ENCODE measurements at places on chromosomes 1 and 21.

DNA sequence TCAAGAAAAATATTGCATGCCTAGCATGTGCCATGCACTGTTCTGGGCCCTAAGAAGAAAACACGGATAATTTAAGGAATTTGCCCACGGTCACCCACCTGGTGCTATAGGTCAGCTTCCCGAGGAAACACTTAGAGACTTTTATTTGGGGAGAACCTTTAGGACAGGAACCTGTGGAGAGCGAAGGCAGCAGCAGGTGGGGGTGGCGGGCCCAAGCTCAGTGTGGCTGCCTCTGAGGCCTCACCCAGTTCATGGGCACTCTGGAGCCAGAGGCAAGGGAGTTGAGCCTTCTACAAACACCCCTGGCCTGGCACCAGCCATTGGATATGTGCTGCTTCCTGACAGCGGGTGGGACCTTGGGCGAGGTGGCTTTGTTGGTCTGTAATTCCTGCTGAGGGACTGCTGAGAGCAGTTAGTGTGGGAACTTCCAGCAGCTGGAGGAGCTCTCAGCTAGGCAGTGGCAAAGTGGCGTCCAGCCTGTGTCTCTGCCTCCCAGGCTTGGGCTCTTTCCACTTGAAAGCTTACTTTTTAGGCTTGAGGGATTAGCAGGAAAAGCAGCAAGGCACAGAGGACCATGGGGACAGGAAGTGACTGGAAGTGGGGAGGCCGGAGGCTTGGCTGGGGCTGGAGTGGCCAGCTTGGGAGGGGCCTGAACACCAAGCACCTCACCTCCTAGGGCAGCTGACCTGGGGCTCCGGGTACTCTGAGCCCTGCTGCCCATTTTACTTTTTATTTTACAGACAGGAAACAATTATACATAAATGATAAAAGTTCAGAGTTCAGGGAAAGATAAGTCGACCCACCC lies 19.1 kb downstream of the MRPL37 start:
- no peak for DNase-seq

GRCh38 chr1:204670152-204670927 lies 15.2 kb downstream of the LRRN2 start:
- no peak for DNase-seq

DNA sequence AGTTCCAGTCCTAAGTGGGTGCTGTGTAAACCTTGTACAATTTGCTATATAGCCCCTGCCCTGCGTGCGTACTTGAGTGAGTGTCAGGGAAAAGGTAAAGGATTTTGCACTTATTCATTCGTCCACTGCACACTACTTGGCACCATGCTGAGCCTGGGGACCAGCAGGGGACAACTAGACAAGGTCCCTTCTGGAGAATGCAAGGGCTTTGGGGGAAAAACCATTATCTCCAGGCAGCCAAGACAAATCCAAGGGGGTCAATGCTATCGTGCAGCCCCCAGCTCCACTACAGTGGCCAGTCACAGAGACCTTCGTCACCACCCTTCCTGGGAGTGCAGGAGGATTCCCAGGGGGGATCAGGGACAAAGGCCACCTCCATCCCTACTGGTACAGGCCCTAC lies 39.7 kb downstream of the MATN1 start:
- DNase-seq: no peak

GRCh38 chr21:42200906-42201614 lies 17.9 kb upstream of the ABCG1 start:
- no peak for DNase-seq

- DNase-seq: no peak
Observed at GRCh38 chr1:118185084-118185832, at the start of gene SPAG17. TSS of gene SPAG17 (minus strand) at chr1:118185228. CDS start at chr1:118185157, 71 bp downstream.

- no peak for DNase-seq
Observed at GRCh38 chr1:231442735-231443134, 20.6 kb upstream of the EGLN1 start.

- no peak for DNase-seq
Observed at GRCh38 chr21:18524097-18524880, 120.7 kb upstream of the TMPRSS15 start.

GRCh38 chr21:44461005-44461404 lies 5.7 kb downstream of the LRRC3 start:
- DNase-seq: no peak

GRCh38 chr1:172373864-172374263 lies 46.6 kb upstream of the C1orf105 start:
- no peak for DNase-seq

GRCh38 chr1:228988664-228989063 lies 253.4 kb downstream of the RHOU start:
- DNase-seq: no peak

DNA sequence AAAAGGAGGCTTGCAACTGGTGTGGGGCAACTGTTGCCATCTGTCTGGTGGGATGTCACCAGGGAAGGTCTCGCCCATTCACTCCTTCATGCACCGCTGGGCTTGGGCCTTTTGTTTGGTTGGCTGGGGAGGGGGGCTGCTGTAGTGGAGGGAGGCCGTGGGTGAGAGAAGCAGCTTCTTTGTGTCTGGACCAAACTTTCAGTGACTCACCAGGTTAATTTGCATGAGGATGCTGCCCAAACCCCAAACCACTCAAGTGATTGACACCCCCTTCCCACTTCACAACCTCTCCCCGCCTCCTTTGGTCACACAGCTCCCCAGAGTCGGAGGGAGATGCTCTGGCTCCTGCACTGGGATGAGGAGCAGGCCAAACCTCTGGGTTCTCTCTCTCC lies 19.7 kb downstream of the BTG2 start:
- no peak for DNase-seq

DNA sequence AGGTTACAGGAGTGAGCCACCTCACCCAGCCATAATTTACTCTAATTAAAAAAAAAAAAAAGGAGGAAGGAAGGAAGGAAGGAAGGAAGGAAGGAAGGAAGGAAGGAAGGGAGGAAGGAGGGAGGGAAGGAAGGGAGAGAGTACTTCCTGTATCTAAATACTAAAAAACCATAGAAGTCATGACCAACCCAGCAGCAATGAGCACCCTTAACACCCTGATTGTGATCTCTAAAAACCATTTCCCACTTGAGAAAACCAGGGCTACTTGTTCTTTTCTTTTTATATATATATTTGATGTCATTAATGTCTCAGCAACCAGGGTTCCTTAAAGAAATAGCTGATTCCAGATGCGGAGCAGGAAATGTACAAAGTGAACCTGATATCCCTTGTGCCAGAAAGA lies 31.2 kb downstream of the ARID4B start:
- no peak for DNase-seq

DNA sequence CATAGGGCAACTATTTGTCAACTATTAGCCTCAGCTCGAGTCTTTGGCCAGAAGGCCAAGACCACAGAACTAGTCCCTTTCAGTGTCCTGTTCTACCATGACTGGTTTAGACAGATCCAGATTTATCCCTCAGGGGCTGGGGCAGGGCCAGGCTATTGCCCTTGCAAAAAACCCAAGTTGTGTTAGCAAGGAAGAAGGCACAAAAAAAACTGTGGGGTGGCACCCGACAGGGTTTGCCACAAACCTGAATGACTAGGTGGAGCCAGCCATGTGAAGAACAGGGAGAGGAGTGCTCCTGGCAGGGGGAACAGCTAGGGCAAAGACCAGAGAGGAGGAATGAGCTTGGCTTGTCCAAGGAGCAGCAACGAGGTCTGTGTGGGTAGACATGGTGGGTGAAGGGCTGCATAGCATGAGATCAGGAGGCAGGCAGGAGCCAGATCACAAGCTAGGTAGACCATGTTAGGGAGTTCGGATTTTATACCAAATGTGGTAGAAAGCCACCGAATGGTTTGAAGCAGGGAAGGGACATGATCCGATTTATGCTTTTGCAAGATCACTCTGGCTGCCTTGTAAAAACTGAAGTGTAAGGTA lies 4.3 kb downstream of the DCST1 start:
- no peak for DNase-seq

GRCh38 chr1:26890467-26890796 lies 349 bp upstream of the GPN2 start:
- DNase-seq: no peak

- DNase-seq: no peak
Observed at GRCh38 chr1:46436844-46437243, 42.7 kb downstream of the FAAH start.

DNA sequence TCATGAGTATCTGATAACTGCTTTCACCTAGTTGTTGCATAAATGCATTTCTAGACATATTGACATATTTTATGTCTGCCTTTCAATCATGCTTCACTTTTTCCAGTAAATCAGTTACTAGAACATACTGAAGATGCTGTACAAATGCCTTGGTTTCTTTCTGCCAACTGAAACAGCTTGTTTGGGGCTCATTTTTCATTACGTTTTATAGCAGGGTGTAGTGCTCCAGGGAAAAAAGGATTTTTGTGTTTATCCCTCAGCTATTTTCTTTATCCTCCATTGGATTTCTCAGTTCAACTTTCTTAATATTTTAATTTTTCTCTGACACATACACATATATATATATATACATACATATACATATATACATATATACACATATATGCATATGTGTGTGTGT lies 51.7 kb downstream of the IL23R start:
- DNase-seq: no peak

GRCh38 chr1:26744075-26744959 lies 43.4 kb upstream of the PIGV start:
- DNase-seq: peak; percentile 73

GRCh38 chr1:212402666-212403321 lies 11.9 kb downstream of the PACC1 start:
- DNase-seq: no peak

DNA sequence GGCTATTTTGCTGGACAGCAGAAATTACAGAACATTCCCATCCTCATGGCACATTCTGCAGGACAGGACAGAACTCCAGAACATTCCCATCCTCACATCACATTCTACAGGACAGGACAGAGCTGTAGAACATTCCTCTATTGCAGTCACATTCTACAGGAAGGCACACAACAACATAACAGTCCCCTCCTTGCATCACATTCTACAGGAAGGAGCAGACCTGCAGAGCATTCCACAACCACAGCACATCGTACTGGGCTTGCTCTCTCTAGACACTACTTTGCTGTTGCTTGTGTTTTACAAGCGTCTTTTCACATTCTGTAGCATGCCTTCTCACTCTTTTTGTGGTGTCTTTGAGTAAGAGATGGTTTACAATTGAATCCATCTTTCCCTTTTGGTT lies 26.8 kb upstream of the ABCB10 start:
- no peak for DNase-seq

GRCh38 chr1:53410100-53410541 lies 49.1 kb upstream of the DMRTB1 start:
- no peak for DNase-seq

DNA sequence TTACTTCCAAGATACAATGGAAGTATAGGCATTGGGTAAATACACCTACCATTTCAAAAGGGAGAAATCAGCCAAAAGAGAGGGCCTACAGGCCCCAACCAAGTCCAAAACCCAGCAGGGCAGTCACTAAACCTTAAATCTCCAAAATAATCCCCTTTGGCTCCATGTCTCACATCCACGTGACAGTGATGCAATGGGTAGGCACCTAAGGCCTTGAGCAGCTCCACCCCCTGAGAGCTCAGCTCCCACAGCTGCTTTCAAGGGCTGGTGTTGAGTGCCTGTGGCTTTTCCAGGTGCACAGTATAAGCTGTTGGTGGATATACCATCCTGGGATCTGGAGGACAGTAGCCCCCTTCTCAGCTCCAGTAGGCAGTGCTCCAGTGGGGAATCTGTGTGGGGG lies 72.5 kb downstream of the UROD start:
- no peak for DNase-seq

Data from stimulated activated CD8-positive, alpha-beta memory T cell treated with anti-CD3 and anti-CD28 coated beads, Interleukin-12 subunit alpha, Interleukin-12 subunit beta, amount 100 ng/mL, for 1 hour (primary cell).